Type B pancreatic cell (in vitro differentiated cells): ENCODE measurements at places on chromosomes 13 and 19.

DNA sequence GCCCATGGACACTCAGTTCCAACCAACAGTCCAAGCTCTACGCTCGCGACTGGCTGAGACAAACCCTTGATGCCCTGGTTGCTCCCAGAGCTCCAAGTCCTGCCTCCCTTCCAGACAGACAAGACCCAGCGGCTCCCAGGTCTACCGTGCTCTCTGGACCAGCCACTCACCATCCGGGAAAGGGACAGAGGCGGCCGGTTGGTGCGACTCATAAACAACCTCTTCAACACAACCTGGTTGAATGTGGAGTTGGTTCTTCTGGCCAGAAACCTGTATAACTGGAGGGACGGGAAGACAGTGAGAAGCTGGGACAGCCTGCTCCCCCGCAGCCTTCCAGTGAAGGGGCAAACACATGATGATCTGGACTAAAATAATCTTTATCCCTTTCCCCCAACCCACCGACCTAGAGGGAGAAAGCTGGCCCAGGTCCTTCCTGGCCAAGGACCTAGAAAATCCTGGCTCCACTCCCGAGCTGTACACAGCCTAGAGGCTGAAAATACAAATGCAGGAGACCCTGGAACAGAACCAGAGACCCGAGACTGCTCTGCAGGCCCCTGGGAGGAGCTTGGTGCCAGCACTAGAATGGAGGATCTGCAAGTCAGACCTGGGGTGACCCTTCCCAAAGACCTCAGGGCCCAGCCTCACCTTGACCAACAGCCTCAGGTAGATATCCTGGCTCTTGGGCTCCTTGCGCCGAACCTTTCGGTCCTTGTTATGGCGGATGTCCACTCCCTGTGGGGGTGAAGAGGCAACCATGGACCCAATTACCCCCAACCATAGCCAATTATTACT is 1.6 kb downstream of the RPL18 start:
- DNase-seq, result no peak

GRCh38 chr13:29471551-29471950 is 123.9 kb downstream of the SLC7A1 start:
- no peak for DNase-seq

DNA sequence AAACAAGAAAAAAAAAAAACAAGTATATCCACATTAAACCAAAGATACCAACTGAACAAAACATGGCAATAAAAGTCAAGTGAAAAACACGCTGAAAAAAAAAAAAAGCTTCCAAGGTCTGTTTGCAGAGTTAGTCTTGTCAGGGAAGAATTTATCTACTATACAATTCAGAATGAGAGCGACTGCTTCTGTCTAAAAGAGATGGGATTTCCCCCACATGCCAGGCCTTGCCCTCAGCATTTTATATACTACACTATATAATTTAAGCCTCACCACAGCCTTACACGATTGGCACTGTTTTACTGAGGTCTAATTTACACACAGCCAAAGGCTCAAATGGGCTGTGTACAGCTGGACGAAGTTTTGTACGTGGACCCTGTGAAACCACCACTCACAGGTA is 67.3 kb downstream of the FOXO1 start:
- no peak for DNase-seq

GRCh38 chr19:49861107-49861506 is 6.3 kb downstream of the PNKP start:
- no peak for DNase-seq

DNA sequence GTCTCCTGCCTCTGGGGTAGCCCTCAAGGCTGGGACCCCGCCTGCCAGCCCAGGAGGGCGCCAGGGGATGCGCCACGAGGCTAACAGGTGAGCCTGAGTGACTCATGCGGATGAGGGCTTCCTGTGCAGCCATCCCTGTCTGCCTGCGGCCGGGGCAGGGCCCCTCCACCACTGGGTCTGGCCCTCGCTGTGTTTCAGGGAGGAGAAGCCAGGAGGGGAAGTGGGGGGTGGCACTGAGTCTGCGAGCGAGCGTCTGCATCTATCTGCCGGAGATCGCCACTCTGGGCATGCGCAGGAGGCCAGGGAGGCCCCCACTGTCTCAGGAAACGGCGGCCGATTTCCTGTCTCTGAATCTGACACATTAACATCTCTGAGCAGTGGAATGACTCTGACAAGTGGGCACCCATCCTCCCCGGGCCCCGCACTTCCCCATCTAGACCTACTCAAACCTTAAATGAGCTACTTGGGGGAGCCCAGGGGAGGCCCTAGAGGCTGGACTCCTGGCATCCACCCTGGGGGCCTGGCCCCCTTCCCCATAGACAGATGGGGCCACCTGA is 19.7 kb downstream of the RFX1 start:
- DNase-seq, result no peak

DNA sequence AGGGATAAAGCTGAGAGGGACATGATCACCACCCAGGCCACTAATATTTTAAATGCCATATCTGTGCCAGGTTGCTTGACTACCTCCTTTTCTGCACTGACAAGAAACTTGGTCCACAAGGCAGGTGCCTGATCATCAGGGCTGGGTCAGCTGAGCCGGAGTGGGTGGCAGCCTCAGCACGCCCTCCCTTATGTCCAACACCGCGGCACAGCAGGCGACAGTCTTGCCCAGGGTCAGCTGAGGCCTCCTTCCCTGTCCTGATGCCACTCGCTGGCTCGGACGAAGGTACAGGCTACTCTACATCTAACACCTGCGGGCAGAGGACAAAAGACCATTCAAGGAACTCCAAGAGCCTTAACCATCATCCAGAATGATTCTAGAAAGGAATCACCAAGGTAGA is 16.9 kb downstream of the ZC3H4 start:
- DNase-seq, result no peak

- DNase-seq, result no peak
These were observed 118.9 kb upstream of the KL start for GRCh38 chr13:32897296-32897695.

GRCh38 chr19:35120898-35121297 is 5.3 kb downstream of the FXYD3 start:
- no peak for DNase-seq

DNA sequence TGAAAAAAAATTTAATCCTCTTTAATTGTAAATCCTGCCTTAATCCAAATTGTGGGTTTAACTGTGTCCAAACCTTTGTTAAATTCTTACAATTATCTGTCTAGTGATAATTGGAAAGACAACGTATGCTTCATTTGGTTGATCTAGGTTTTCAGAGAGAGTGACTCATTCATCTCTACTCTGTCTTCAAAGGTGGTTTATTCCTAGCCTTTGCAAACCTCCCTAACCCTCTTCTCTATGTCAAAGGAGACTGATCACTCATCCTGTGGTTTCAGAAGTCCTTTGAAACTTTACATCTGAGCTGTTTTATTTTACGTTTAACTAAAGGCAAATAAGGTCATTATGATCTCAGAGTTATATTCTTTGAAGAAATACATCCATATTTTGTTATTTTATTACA is 8.8 kb upstream of the OXGR1 start:
- DNase-seq, result no peak

DNA sequence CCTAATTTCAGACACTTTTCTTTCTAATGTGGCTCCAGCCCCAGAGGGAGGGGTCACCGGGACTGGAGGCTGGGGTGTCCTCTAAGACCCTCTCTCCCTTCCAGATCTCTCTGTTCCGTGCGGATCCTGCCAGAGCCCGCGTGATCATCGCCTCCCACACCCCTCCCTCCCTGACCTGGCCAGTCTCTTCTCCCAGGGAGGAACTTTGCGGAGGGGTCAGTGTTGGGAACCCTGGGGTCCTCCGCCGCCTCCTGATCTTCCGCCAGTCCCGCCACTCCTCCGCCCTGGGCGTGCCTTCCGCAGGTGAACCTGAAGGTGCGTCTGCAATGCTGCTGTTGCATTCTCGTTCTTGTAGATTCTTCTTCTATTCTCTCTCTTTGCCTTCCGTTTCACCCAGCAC is 9.1 kb downstream of the SOX21 start:
- no peak for DNase-seq

DNA sequence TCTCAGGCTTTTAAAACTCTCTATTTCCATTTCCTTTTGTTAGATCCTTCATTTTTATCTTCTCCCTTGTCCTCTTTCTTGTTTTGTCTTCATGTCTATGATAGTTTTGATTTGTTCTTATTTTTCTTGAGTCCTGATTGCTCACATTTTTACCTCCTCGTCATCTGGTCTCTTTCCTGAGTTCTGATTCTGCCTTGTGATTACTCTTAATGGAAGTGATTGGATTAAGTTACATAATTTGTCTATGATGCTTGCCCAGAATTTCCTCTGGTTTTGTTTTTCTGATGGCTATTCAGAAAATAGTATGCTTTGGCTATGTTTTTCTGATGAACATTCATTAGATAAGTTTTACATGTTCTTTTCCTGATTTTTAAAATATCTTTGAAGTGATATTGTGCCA is 102.6 kb downstream of the DNAJC3 start:
- no peak for DNase-seq
